ENCODE measurements at places on chromosomes 16 and 17. TPM values are rescaled to one million over a fixed set of nuclear protein-coding genes. Genes with fewer than 3 reads are reported as not detected.
A peak's percentile ranks its signal among the peaks of the same experiment; 100 is the strongest.

- no peak for DNase-seq
- H3K4me3 ChIP-seq = no peak overlapping the region
- peaks cover 14% of the 10 kb centered on the region for H3K4me1 ChIP-seq
- peak overlapping the region; percentile 14 for H3K27ac ChIP-seq
These were observed 2.5 kb upstream of the HEATR9 start for GRCh38 chr17:35870906-35871819.

DNA sequence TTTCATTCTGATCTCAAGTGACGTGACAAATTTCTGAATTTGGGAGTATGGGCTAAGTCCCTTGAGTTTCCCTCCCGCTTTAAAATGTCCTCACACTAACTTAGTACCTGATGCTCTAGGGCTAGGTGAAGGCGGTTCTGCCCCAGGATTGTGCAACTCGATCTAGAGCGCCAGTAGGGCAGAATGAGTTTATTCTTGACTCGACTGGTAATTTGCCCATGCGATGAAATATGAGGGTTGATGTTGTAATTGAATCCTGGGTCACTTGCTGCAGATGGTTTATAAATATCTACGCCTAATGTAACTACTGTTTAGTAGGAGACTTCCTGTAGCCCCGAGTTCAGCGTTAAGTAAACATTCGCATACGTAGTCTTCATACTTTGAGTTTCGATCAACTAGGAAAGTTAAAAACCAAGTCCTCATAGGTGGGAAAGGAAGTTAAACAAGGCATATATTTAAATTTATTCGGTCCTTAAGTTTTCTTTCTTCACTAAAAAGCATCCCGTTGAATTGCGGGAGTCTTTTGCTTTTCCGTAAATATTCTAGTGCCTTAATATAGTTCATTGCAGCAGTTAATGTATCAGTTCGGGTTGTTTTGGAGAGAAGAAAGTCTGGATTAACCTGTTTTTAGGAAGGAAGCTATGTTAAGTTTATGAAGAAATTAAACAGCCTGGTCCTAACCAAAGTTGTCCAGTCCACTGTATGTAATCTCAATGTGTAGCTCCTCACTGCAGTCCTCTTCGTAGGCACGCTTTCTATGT lies 1.6 kb downstream of the CTCF start:
- no peaks in the 10 kb centered on the region for H3K27me3 ChIP-seq
- peak overlapping the region; percentile 98 for H3K27ac ChIP-seq
- H3K4me3 ChIP-seq = peak overlapping the region; percentile 96
- H3K36me3 ChIP-seq = no peaks in the 10 kb centered on the region
- peaks cover 33% of the 10 kb centered on the region for H3K4me1 ChIP-seq

- no peak for DNase-seq
- no peaks in the 10 kb centered on the region for H3K4me1 ChIP-seq
- peaks cover 4% of the 10 kb centered on the region for H3K27me3 ChIP-seq
- H3K27ac ChIP-seq = no peak overlapping the region
These were observed 9.6 kb upstream of the ALDH3A1 start for GRCh38 chr17:19757536-19758180.

GRCh38 chr16:49773534-49774475 lies 82.1 kb downstream of the ZNF423 start:
- no peak overlapping the region for H3K4me3 ChIP-seq
- no peaks in the 10 kb centered on the region for H3K36me3 ChIP-seq
- H3K27me3 ChIP-seq = no peaks in the 10 kb centered on the region
- DNase-seq = no peak
- H3K4me1 ChIP-seq = peaks cover 34% of the 10 kb centered on the region

DNA sequence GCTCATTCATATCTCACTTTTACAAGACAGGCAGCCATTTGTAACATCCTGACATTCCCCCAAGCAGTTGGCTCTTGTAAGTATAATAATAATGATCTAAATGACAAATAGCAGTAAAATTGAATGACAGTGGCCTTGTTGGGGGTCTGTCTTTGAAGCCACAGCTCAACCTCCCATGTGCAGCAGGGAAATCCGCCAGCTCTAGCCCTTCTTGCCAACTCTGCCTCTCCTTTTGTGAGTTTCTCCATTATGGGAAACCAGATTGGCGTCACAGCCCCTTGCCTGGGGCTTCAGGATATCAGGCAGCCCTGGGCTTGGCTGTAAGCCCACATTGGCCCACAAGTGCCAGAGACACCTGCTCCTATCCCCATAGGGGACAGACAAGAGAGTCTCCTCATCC lies 70.4 kb upstream of the CACNG5 start:
- no peaks in the 10 kb centered on the region for H3K36me3 ChIP-seq
- H3K4me3 ChIP-seq = no peak overlapping the region
- no peak for DNase-seq
- H3K27me3 ChIP-seq = no peaks in the 10 kb centered on the region

DNA sequence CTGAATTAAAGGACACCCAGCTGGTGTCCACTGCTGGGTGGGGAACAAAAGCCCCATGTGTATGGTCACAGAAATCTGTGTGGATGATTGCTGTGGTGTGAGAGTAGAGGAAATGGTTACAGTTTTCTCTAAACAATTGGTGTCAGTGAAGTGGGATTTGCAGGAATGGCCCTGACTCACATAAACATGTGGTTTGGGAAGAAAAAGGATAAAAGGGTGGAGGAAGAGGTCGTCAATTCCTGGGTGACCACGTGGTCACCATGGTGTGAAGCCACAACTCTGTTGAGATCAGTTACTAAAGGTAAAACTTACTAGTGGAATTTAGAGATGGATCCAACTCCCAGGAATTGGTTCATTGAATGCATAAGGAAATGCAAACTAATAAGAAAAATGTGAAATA lies 3.6 kb upstream of the TUBG2 start:
- peak overlapping the region; percentile 27 for H3K4me3 ChIP-seq
- no peaks in the 10 kb centered on the region for H3K27me3 ChIP-seq
- no peak for DNase-seq
- H3K4me1 ChIP-seq = peaks cover 26% of the 10 kb centered on the region
- no peak overlapping the region for H3K27ac ChIP-seq

DNA sequence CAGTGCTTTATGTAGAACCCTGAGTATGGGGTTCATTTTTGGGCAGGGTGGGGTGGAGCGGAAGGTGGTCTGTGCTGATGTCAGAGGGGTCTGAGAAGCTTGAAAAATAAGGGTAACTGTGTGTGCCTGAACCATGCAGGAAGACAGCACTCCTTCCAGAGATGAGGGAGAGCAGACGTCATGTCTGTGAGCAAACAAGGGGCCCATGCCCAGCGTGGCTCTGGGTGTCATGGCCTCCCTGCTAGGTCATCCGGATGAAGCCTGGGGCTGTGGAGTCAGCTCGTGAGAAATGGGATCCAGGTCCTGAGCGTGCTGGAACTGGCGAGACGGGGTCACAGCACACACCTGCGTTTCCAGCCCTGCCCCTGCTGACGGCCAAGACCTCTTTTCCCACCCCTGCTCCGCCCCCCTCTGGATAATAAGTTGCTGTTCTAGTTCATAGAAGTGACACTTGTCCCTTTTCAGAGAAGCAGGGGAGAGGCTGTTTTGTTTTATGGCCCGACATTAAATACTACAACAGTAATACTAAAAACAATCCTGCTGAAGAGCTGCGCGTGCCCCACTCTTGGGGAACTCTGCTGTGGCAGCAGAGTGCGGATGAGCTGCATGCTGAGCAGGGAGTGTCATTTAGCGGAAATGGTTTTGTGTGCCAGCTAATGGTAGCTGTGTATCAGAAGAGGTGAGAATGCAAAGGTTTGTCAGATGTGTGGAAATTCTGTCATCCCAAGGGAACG lies 92.6 kb downstream of the RPTOR start:
- no peaks in the 10 kb centered on the region for H3K27me3 ChIP-seq
- H3K27ac ChIP-seq = peak overlapping the region; percentile 93
- peaks cover 33% of the 10 kb centered on the region for H3K4me1 ChIP-seq
- no peaks in the 10 kb centered on the region for H3K36me3 ChIP-seq
- H3K4me3 ChIP-seq = no peak overlapping the region

GRCh38 chr16:24152826-24153225 lies 103.3 kb upstream of the CACNG3 start:
- H3K36me3 ChIP-seq = no peaks in the 10 kb centered on the region
- no peak for DNase-seq
- peaks cover 2% of the 10 kb centered on the region for H3K27me3 ChIP-seq
- peaks cover 5% of the 10 kb centered on the region for H3K4me1 ChIP-seq
- H3K27ac ChIP-seq = no peak overlapping the region

DNA sequence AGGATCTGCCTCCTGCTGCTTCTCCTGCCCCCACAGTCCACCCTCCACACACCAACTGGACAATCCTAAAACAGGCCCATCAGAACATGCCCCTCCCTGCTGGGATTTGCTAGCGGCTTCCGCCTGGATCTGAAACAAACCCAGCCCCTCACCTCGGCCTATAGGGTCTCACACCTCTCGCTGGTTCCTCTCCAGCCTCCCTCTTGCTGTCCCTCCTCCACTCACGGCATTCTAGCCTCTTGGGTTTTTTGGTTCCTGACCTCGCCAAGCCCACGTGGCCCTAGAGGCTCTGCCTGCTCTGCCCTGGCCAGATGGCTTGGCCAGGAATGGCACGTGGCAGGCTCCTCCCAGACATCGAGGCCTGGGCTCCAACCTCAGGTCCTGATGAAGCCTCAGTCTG lies 15.7 kb upstream of the MTSS2 start:
- no peak for DNase-seq
- no peaks in the 10 kb centered on the region for H3K27me3 ChIP-seq
- H3K4me3 ChIP-seq = no peak overlapping the region
- H3K36me3 ChIP-seq = peaks cover 4% of the 10 kb centered on the region
- peaks cover 27% of the 10 kb centered on the region for H3K4me1 ChIP-seq

DNA sequence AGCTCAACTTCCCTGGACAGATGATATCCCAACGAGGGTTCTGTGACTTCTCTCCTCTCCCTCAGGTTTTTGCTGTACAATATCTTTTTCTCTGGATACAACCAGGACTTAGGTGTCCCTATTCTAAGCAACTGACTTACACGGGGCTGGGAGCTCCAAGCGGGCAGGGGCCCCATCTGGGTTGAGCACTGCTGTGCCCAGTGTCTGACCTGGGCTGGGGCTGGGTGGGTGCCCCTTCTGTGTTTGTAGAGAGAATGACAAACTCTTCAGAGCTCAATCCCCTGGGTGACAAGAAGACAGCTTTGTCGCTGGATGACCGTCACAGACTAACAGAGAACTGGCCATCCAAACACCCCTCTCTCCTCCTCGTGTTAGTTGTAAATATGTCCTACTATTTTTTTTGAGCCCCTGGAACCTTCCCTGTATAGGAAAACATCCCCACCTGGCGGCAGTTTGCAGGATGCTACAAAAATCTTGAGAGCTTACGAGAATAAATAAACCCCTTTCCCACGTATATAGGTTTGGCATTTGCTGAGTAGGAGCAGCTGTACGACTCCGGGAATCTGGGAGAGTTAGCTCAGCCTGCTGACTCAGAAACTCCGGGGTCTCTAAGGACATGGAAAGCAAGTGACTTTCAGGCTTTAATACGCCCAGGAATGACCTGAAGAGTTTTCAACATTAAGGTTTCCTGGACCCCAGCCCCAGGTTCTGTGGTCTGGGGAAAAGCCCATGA lies 23.7 kb upstream of the RCVRN start:
- no peak overlapping the region for H3K27ac ChIP-seq
- H3K36me3 ChIP-seq = peaks cover 3% of the 10 kb centered on the region
- H3K27me3 ChIP-seq = peaks cover 2% of the 10 kb centered on the region
- H3K4me1 ChIP-seq = peaks cover 18% of the 10 kb centered on the region

- H3K36me3 ChIP-seq = no peaks in the 10 kb centered on the region
- H3K4me1 ChIP-seq = no peaks in the 10 kb centered on the region
- no peak overlapping the region for H3K4me3 ChIP-seq
- H3K27me3 ChIP-seq = peaks cover 32% of the 10 kb centered on the region
- no peak for DNase-seq
These were observed 52.5 kb upstream of the CACNG3 start for GRCh38 chr16:24203675-24204074.

DNA sequence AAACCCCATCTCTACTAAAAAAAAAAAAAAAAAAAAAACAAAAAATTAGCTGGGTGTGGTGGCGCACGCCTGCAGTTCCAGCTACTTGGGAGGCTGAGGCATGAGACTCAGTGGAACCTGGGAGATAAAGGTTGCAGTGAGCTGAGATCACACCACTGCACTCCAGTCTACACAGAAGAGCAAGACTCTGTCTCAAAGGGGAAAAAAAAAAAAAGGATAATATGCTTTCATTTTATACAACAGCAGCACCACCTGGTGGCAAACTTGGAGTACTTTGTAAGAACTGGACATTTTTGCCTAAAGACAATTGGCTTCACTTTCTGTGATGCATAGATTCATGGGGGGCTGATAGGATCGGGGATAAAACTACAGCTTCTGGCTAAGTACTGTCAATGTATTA lies 8.5 kb downstream of the CHTF8 start:
- H3K36me3 ChIP-seq = peaks cover 12% of the 10 kb centered on the region
- H3K27ac ChIP-seq = no peak overlapping the region
- peaks cover 12% of the 10 kb centered on the region for H3K4me1 ChIP-seq
- H3K4me3 ChIP-seq = no peak overlapping the region
- DNase-seq = peak; percentile 68

- H3K36me3 ChIP-seq = no peaks in the 10 kb centered on the region
- peaks cover 4% of the 10 kb centered on the region for H3K4me1 ChIP-seq
- H3K27me3 ChIP-seq = peaks cover 26% of the 10 kb centered on the region
These were observed 4.4 kb downstream of the TMEM92 start for GRCh38 chr17:50278526-50279180.

Gene HSPB9
- 0.40 TPM for total RNA-seq

Gene KRTAP4-6
- not detected for total RNA-seq

Gene GINS2
- 82.2 TPM for total RNA-seq

Gene FGF11
- total RNA-seq = 6.0 TPM

Gene CCDC78
- total RNA-seq = 7.2 TPM

Gene KCTD19
- 1.1 TPM for total RNA-seq

Gene TMEM132E
- 3.3 TPM for total RNA-seq

Gene AIPL1
- total RNA-seq = not detected

Gene HSF5
- total RNA-seq = 0.05 TPM

Gene BAIAP3
- 3.4 TPM for total RNA-seq

All from neural crest cell (in vitro differentiated cells).